Pancreas (tissue), 10 donors: ENCODE measurements at places on chromosomes 6 and 20. TPM values are rescaled to one million over a fixed set of nuclear protein-coding genes. Genes with fewer than 3 reads are reported as not detected.

The NKX2-4 gene
- not detected for total RNA-seq

The EYS gene
- total RNA-seq = 0.20 TPM

DNA sequence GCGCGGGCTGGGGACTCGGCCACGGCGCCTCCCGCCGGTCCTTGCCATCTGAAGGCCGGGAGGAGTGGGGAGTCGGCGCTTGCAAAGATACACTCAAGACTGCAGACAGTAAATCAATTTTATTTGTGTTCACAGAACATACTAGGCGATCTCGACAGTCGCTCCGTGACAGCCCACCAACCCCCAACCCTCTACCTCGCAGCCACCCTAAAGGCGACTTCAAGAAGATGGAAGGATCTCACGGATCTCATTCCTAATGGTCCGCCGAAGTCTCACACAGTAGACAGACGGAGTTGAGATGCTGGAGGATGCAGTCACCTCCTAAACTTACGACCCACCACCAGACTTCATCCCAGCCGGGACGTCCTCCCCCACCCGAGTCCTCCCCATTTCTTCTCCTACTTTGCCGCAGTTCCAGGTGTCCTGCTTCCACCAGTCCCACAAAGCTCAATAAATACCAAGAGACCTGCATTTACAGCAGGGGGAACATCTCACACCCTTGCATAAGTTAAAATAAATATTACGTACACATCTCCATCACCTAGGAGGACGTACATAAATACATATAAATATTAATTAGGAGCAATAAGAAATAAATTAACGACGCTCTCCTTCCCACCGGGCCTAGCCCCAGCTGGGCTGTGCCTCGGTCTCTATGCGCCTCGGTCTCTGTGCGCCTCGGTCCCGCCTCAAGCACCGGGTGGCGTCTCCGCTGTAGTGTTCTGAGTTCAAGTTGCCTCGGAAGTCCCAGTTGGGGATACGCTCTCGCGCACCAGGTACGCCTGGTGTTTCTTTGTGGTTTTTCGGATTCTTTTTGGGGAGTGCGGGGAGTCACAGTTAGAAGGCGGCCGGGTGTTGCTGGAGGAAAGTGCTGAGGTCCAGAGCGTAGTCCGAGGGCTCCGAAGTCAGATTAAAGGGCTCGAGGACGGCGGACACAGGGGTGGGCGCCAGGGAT, 889 bp upstream of the FLOT1 start:
- peak; percentile 60 for DNase-seq

- DNase-seq = peak; percentile 86
Measured at GRCh38 chr6:108751851-108752732, 96.1 kb upstream of the ARMC2 start.

DNA sequence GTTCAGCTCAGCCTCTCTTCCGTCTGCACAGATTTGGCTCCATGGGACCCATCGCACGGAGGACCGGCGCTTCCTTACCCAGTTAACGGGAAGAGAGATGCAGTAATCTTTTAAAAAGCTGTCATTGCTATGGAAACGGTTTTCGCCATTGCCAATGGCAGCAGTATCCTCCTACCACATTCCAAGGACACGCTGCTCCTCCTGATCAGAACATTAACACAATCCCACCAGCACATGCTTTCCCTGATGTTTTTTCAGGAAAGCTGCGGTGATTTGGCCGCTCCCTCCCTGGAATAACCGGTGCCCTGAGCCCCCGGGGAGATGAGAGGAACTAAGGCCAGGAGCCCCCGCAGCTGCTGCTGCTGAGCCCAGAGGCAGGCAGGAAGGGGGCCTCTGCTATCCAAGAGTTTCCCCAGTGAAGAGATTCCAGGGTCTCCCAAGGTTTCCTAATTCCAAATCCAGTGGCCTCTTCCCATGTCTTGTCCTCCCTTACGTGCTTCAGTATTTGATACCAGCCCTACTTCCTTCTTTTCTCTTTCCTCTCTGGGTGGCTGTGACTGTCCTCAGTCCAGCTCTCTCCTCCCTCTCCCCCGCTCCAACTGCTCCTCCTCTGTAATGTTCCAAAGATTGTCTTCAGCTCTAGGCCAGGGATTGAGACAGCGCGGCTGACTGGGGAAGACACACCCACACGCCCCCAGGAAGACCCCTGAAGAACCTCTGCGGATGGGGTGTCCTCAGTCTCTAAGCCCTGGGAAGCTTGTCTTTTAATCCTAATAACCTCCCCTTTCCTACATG, 2.6 kb downstream of the BNIP5 start:
- DNase-seq = no peak

DNA sequence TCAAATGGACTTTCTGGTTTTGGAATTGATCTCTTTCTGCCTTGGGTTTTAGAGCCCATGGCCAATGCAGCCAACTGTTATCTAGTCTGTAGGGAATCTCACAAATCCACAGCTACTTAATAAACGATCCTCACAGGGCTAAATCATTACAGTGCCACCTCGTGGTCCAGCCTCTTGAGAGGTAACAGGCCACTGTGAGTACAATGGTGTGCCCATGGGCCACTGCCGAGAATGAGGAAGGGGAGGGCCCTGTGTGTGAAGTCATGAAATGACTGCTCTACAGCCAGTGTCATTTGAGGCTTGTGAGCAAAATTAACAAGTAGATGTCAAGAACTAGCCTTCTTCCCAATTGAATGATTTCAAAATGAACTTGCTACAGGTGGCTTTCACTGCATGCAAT, 54.3 kb upstream of the GMPR start:
- DNase-seq = no peak

DNA sequence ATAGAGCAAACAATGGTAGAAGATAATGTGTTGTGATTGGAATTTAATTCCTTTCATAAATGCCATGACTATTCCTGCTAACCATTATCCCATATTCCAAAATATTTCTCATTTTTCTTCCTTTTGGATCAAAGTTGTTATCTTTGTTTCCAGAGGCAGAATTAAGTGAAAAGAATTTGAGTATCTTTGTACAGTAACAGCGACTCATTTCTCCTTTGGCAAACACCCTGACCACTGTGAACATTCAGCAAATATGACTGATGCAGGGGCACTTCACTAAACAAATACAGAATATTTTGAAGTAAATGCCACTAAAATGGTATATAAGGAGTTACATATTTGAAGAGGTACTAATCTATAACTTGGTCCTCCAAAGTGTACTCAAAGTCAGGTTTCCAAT, 105.0 kb upstream of the LAMP5 start:
- DNase-seq = no peak

- peak; percentile 47 for DNase-seq
Measured at GRCh38 chr20:25065625-25066338, 7.8 kb upstream of the ACSS1 start.
